Germinal center (tissue), 1 donor: ENCODE measurements at places on chromosomes 16 and 17.

DNA sequence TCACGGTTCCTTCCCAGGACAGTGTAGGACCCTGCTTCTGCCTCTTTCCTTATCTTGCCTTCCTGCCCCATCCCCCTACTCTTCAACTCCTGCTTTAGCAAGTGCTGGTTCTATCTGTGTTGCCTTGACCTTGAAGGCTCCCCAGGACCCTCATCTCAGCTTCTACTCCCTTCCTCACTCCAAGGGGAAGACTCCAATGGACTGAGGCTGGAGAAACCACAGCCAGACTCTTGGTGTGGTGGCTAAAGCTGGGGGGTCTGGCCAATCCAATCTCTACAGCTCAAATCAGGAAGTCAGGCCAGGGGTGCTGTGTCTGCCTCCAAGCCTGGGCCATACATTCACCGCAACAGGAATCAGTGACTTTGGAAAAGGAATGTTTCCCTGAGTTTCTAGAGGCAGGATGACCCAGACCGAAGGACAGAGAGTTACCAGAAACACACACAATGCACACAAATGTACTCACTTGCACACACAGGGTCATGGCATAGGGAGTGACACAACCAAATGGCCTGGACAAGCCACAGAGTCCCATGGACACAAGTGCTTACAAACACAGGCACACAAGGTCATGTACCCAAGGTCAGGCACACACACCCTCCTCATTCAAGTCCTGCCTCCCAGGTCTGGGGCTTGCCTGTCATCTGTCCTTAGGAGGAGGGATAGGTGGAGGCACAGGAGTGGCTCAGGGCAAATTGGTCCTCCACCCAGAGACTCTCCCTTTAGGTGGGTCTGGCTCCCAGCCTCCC lies 1.7 kb upstream of the HSD11B2 start:
- no peak for DNase-seq

DNA sequence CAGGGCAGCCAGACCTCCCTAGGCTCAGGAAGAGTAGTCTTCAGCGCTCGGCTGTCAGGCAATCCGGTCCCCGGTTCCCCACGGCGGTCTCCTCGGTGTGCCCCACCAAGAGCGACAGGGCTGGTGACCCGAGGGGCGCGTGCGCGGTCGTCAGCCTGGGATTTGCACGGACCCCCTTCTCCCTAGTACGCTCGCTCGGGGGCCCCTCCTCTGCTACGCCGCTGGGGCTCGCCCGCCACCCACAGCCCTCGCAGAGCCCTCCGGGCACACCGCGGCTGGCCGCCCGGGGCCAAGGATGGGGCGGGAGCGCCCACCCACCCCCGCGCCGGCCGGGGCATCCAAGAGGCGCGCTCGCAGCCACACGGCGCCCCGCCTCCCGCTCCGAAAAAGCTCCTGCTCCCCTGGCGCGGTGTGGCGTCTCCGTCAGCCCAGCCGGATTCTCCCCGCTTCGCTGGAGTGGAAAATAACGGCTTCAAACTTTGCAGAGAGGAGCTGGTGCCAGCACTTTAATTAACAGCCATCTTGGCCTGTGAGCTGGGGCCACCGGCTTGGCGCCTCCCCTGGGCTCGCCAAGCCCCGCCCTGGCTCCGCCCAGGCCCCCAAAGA lies 2.1 kb upstream of the C1QL1 start:
- DNase-seq: peak; percentile 60

GRCh38 chr17:61352408-61352770 lies 47.3 kb upstream of the TBX2 start:
- DNase-seq: no peak

- DNase-seq: peak; percentile 30
These were observed 1.8 kb upstream of the HELZ start for GRCh38 chr17:67246653-67247415.
